ENCODE measurements at places on chromosomes 11 and 22.

DNA sequence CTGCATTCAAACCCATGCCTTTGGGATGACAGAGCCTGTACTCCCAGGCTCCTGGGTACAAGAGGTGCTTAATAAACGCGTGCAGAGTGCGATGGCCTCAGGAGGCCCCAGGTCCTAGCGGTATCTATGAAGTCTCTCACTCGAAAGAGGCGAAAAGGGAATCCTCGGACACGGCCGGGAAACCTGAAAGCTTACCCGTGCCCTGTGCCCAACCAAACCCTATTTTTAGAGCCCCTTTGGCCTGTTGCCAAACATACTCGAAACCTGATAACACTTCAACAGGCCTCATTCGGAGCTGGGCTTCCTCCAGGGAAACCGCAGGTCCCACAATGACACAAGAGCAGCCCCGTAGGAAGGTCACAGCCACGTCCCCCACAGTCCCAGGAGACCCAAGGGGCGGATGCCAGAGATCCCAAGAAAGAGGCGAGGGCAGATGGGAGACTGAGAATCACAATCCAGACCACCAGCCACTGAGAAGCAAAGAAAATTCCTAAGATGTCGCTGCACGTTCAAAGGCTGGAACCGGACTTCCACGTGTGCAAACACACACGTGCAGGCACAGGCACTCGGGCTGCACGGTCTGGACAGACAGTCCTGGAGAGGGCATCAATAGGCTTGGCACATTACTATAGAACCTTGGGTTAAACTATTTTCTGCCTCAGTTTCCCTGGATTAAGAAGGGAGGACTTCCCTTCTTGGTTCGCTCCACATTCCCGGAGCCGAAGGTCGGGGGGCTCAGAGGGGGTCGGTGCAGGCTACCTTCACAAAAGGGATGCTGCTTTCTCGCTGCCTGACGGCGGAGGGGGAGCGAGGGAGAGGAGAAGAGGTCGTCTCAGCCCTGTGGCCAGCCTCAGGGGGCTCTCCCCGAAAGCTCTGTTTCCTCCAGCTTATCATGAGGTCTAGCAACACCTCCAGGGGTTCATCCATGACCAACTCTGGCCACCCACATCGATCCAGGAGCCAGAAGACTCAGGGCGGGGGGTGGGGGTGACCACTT, 8.2 kb downstream of the PDGFB start:
- DNase-seq = peak; percentile 35

DNA sequence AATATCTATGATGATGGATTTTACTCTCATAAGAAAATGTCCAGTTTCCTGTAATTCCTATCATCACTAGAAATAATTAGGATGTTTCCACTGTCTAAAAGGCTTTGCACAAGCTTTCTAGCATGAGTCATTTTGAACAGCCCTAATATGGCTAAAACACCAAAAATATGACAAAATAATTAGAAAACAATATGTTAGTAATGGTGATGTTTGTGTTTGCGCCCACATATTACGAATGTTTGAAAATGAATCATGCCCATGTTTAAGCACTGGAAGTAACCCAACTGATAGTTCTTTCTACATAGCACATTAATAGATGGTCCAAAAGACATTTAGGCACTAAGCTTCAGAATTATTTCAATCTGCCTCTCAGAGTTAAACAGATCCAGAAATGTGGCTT, 96.0 kb downstream of the TRPC6 start:
- DNase-seq = no peak

DNA sequence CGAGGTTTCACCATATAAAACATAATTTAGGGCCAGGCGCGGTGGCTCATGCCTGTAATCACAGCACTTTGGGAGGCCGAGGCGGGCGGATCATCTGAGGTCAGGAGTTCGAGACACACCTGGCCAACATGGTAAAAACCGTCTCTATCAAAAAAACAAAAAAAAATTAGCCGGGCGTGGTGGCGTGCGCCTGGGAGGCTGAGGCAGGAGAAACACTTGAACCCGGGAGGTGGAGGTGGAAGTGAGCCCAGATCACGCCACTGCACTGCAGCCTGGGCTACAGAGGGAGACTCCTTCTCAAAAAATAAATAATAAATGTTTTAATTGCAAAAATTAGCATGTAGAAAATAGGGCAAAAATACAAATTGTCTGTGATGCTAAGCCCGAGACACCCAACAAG, 993 bp upstream of the SFI1 start:
- no peak for DNase-seq

DNA sequence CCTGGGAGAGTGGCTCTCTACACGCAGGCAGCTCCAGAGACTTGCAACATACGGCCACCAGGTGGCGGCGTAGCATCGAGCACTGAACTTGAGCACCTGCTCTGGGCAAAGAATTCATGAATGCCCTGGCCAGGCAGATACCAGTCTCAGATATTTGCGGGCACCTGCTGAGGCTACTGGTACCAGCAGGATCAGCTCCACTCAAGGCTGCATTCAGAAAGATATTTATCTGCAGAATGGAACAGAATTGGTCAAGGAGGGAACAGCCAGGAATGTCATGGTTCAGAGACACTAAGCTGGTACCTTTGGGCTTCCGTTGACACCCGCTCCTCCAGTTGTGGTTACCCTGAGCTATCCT, 10.8 kb upstream of the CCDC86 start:
- peak; percentile 59 for DNase-seq

GRCh38 chr11:124812876-124813275, 12.7 kb upstream of the MSANTD2 start:
- no peak for DNase-seq

GRCh38 chr11:71914617-71915189, 13.7 kb downstream of the XNDC1N start:
- no peak for DNase-seq

GRCh38 chr11:105152021-105152512, 12.5 kb upstream of the CARD18 start:
- no peak for DNase-seq

DNA sequence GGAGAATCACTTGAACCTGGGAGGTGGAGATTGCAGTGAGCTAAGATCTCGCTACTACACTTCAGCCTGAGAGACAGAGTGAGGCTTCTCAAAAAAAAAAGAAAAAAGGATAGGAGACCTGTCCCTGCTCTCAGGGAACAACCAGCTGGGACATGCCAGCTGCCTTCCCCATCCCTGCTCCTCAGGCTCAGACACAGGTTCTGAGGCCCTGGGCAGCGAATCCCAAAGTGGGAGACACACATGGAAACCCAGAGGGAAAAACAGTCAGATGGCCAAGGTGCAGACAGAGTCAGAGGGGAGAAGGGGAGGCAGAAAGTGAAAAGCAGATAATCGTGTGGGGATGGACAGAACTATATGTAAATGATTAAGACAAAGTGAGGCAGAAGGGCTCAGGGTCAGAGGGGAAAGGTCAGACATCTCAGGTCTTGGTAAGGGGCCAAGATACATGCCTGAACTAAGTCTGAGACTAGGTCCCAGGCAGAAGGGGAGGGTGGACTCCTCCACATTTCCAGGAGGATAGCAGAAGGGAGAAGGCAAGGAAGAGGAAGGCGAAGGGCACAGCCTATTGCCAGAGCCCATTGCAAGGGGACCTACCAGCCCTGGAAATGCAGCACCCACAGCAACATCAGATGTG, 14.2 kb downstream of the STARD10 start:
- no peak for DNase-seq

DNA sequence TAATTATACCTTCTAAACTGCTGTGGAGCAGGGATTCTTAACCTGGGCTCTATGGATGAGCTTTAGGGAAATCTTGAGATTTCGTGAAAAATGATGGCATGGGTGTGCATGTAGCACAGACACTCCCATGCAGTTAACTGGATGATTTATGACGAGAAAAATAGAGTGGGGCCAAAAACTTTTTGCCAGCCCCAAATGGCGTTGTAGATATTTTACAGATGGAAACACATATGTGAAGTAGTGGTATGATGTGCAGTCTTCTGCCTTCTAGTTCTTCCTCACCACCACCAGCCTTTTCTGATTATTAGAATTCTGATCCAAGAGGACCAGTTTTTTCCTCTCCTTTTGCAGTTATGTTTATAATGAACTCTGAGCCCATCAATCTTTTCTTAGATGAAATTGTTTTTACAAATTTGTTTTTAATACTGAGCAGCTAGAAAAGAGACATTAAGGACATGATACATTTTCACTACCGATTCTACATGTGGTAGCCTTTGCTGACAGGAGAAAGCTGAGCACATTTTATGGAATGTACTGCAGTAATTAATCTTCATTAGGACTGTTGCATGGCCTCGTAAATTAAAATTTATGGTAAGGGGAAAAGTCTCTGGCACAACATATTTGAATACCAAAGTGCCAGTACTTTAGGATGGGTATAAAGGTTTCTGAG, 261.4 kb downstream of the DDX10 start:
- DNase-seq = no peak

DNA sequence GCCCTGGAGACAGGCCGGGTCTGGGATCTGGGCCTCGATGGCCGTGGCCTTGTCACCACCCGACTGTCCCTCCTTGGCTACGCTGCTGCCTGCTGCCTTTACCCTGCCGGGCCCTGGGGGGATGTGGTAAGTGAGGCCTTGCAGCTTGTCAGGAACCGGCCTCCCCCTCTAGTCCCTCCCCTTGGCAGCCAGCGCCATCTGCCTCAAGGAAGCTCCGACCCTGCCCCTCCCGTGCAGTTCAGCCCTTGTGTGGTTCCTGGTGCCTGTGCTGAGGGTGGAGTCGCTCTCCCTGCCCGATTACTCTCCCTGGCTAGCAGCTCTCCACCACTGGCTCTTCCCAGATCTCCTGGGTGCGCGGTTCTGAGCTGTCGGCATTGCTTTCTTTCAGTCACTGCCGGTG, 33.7 kb downstream of the CTTN start:
- DNase-seq = no peak
